ENCODE measurements at places on chromosomes 3 and 15. TPM values are rescaled to one million over a fixed set of nuclear protein-coding genes. Genes with fewer than 3 reads are reported as not detected.

DNA sequence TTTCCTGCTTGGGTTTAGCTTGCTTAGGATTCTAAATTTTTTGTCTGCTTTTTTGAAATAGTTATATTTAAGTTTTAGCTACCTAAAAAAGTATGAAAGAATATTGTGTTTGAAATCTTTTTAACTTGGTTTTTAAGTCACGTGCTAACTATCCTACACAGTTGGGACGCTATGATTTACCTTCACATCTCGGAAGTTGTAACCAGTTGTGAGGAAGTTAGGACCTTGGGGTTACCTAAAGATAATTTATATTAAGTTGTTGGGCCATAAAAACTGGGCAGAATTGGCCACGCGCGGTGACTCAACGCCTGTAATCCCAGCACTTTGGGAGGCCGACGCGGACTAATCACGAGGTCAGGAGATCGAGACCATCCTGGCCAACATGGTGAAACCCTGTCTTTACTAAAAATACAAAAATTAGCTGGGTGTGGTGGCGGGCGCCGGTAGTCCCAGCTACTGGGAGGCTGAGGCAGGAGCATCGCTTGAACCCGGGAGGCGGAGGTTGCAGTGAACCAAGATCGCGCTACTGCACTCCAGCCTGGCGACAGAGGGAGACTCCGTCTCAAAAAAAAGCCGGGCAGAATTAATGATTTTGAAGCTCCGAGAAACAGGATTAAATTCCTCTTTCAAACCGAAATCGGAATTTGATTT is 1.0 kb downstream of the ZFAND6 start:
- no peak for DNase-seq

DNA sequence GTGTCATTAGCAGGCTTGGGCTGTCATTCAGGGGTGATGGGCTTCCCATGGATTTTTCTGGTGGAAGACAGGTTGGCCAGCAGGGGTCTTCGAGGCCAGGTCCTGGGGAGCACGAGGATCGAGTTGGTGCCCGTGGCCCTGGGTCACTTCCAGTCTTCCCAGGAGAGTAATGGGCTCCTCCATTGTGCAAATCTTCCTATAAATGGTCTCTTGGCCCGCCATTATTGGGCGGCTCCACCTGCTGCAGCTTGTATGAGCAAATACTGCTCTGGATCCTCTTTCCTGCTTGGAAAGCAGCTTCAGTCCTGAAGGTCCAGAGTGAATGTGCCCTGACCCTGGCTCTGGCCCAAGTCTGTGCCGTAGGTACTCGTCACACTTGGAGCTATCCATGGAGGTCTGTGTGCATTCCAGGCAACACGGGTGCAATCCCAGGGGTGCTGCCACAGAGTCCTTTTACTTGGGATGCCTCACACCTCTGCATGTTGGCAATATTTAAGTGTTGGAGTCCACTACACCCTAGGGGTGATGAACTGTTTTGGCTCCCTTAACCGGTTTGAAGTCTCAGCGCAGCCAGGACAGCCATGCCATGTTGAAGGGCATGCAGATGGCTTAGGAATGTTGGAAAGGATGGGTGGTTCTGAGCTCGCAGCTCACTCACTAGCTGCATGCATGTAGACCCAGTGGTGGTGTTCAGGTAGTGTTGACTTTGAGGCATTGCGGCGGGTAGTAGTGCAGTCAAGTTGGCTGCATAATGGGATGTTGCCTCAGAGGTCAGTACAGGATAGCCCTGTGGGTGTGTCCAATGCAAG is 97.6 kb downstream of the SNRPN start:
- DNase-seq, result no peak

GRCh38 chr3:120169407-120169806 is 75.2 kb upstream of the GSK3B start:
- DNase-seq, result no peak

- no peak for DNase-seq
Observed at GRCh38 chr3:39260957-39261356, 18.9 kb downstream of the CX3CR1 start.

DNA sequence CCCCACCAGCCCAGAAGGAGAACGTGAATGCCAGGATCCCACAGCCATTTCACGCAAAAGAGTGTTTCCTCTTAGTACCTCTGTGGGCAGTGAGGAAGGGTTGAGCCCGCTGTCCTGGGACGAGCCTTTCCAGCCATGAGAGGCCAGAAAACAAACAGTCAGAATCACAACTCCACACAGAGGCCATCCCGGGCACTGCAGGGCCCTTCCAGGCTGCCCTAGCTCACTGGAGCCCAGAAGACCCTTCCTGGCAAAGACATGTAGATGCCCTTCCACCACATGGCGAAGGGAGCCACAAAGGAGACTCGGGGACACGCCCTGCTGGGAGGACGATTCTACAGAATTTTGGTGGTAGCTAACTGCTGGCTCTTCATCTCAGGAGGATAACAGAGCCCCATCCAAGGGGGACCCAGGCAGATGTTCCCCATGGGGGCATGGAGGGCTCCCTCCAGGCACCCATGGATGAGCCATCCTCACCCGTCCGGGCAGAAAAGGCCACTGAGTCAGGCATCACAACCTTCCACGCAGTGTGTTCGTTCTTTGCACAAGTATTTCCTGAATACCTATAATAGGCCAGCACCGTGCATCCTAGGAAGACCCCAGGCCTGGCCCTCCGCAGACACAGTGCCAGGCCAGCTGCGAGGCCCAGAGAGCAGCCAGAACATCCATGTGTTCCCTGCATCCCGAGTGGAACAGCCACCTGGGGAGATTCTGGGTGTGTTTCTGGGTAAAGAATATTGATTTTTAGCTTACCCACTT is 47.2 kb downstream of the SLC12A8 start:
- DNase-seq, result peak; percentile 89

DNA sequence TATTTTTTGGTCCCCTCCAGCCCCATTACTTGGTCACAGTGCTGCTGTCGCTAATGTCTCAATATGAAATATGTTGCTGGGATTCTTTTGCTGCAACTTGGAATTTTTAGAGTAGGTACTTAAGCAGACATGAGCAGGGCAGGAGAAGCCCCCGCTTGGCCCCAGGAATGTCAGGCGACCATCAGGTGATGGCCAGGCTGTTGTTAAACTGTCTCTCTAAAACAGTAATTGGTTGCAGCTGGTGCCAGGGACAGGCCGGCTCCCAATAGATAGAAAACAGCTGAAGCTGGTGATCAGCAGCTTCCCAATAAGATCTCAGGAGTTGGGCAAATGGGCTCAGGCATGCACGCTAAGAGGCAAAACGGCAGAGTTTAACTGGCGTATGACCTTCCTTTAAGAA is 329.9 kb upstream of the TBL1XR1 start:
- DNase-seq, result no peak

DNA sequence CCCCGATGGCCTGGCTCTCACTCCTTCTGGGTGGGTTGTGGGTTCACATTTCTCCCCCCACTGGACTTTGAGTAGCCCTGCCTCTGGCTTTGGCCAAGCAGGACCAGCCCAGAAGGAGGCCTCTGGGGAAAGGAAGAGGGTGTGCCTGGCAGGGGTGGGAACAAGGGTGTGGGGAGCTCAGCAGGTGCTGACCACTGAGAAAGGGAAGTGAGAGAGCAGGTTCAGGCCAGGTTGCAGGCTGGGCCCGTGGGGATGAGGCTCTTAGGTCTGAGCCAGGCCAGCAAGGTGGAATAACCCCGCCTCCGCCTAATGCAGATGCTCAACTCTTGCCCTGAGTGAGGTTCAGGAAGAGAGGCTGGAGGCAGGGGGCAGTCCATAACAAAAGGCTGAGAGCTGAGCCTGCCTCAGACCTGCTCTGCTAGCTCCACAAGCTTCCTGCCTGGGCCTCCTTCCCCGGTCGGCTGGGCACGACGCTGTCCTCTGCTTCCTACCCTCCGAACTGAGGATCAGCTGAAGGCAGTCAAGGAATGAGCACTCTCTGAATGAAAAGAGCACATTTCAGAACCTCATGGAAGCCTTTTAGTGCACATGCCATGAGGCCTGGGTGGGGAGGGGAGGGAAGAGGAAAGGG is 82.7 kb downstream of the TLE3 start:
- DNase-seq, result peak; percentile 91

- DNase-seq, result peak; percentile 81
Observed at GRCh38 chr3:15470261-15470660, 42.9 kb downstream of the EAF1 start.

DNA sequence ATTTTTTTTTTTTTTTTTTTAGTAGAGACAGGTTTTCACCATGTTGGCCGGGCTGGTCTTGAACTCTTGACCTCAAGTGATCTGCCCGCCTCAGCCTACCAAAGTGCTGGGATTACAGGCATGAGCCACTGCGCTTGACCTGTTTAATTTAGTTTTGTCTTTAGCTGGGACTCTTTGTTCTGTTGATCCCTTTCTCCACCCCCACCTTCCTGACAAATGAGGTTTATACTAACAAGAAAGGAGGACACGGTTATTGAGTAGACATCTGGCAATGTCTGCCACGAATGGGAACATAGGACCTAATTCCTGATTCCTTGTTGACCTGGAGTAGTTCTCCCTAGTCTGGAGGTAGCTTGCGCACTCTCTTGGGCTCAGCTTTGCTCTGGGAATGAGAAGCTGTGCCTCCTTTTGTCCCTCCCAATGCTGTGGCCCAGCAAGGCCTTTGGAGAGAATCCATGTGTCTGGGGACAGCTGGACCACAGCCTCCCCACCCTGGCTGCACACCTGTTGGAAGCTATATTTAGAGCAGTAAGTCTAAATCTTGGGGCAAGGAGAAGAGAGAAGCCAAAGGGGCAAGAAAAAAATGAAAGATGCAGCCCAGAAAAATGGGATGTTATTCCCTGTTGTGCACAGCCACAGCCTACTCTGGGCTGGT is 53.2 kb upstream of the ADPGK start:
- DNase-seq, result no peak

DNA sequence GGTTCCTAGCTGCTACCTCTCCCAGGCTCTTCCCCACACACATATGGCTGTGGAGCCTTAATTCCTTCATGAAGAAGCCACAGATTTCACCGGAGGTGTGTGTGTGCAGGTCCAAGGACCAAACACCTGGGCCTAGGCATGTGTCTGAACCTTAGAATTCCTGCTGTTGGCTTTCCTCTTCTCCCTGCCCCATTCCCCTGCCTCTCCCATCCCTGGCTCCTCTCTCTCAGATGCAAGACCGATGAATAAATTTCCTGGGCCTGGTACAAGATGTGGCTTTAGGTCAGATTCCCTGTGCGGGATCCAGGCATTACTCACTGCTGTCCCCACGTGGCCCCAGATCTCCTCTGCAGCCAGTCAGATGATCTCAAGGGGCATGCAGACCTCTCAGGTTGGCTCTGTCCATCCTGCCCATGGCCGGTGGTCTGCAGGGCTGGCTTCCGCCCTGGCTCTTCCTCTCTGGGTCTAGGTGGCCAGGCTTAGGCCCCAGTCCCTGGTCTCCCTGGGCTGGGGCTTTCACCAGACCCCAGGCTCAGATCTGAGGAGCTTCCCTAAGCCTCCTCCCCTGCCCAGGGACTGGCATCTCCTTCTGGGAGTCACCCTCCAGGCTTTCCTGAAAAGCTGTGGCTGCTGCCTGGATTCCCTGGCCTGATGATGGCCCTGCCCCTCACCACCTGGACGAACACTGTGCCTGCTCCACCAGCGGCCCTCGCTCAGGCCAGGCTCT is 20.5 kb downstream of the CCR9 start:
- DNase-seq, result peak; percentile 81

DNA sequence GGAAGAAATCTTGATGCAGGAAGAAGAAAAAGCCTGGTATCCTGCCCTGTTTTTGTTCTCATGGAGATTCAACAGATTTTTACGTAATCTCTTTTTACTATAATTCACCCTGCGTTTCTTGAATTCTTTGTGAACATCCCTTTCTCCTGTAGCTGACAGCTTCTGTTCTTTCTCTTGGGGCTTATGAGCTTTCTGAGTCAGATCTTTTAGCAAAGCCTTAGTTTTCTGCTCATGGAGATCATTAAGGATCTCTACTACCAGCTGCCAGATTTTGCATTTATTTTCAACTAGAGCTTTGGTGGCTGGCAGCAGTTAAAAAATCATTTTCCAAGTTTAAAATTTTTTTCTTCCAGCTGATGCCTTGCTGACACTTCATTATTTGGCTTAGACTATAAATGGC is 51.6 kb downstream of the MOBP start:
- DNase-seq, result no peak

DNA sequence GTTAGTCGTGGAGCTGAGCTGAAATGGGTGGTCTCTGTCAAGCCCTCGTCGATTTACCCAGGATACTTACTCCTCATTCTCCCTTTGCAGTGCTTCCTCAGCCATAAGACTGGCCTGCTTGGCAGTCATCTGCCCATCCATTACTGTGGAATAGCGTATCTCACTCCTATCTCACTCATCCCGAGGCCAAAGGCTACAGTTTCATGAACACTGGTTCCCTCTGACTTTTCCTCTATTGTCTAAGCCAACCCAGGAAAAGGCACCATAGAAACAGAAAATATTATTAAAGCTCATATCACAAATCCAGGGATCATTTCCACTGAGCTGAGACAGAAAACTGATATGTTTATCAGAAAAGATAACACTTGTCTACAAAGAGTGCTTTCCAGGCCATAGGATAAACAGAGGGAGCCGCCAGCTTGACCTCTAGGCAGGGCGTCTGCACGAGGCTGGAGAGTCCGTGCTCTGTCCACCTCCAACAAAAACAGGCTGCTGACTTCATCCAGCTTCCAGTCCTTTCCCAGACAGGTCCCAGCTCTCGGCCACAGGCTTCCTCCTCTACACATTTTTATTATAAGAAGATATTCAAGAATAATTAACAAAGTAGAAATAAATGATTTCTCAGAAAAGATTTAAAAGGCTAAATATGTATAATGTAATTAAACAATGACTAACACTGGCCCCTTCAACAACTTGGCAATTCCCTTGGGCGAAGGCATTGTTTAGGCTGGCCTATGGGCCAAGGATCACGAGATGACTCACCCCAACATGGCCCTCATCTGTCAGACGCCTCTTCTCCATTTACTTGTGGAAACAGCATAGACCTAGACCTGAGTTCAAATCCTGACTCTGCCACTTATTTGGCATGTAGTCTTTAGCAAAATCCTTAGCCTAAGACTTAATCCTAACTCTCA is 27.4 kb upstream of the BOC start:
- DNase-seq, result no peak

GRCh38 chr3:56939834-56940233 is 120.6 kb upstream of the SPATA12 start:
- DNase-seq, result no peak

The FRMD4B gene
- 2.1 TPM for total RNA-seq

The FEZF2 gene
- not detected for total RNA-seq

The GOLGA8T gene
- total RNA-seq, result not detected
